NCI-H69 (cell line): ENCODE measurements at places on chromosomes 7 and 10.

- peak; percentile 49 for DNase-seq
These were observed 52.5 kb downstream of the PRF1 start for GRCh38 chr10:70549962-70550458.

DNA sequence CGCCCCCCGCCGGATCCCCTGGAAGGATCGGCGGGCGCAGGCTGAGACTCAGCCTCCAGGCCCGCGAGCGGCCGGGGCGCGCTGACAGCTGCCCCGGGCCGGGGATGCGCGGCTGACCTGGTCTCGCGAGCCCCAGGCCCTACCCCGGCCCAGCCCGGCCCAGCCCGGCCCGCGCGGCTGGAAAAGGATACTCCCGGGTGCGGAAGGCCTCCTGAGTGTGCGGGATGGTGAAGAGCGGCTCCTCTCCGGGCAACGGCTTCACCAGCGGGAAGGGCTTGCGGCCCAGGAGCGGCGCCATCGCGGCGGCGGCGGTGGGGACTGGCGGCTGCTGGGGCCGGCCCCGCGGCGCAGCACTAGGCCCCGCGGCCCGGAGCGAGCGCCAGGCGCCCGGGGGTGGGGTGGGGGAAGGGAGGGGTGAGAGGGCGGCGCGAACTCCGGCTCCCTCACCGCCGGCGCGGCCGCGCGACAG lies 423 bp downstream of the BAZ1B start:
- DNase-seq = peak; percentile 96

GRCh38 chr7:157388301-157388700 lies 51.5 kb downstream of the DNAJB6 start:
- DNase-seq = no peak

DNA sequence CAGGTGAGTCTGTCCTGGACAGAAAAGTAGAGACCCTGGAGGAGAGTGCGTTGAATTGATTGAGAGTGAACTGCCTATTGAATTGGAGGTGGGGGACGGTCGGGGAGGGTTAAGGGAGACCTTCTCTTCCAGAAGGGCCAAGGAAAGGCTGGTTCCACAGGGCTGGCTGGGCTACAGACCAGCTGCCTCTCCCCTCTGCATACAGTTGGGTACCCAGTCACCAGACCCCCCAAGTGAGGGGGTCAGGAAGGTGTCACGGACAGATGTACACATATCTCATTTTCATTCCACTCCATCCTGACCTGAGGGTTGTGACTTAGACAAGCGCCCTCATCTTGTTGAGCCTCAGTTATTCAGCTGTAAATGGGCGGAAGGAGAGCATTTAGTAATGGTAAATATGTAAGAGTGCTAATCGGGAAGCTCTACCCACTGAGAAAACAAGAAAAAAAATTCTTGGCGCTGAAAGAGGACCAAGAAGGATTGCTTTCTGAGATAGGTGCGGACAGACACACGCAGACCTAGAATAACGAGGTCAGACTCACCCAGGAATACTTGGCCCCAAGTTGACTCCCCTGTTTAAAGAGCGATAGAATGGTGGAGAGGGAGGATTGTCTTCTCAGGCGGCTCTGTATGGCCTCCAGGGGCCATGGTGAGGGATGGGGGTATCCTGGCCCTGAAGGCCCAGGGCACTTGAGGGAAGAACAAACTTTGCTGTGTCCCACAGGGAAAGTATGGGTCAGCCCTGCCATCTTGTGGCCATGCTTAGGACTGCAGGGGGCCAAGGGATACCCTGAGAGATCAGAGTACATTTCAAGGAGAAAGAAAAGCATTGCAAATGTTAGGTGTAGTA lies 7.2 kb upstream of the MBL2 start:
- peak; percentile 45 for DNase-seq

- DNase-seq = no peak
These were observed 760 bp upstream of the KCTD7 start for GRCh38 chr7:66627881-66628360.

GRCh38 chr10:20970708-20971107 lies 73.6 kb upstream of the NEBL start:
- DNase-seq = no peak

- DNase-seq = no peak
These were observed 387.0 kb upstream of the SEMA3D start for GRCh38 chr7:85573844-85574243.

- no peak for DNase-seq
These were observed 302.4 kb downstream of the GRID1 start for GRCh38 chr10:86064219-86064618.
